ENCODE measurements at places on chromosomes 1 and 21.

- peak; percentile 71 for DNase-seq
These were observed 7.6 kb upstream of the NPL start for GRCh38 chr1:182781841-182782586.

DNA sequence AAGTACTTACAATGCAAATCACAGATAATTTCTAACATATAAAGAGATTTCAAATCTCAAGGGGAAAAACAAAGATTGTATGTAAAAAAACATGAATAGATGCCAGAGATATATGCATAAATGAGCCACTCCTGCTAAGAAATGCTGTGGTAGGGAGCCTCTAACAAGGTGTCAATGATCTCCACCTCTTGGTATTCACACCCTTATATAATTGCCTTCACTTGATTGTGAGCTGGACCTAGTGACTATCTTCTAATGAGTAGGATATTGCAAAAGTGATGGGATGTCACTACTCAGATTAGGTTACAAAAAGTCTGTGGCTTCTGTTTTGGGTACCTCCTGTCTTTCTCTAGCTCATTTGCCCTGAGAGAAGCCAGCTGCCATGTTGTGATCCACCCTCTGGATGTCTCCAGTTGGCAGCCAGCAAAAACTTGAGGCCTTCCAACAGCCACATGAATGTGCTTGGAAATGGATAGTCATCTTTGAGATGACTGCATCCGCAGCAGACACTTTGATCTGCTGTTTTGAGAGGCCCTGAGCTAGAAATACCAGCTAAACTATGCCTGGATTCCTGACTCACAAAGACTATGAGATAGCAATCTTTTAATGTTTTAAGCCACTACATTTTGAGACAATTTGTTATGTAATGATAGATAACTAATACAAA lies 196.1 kb upstream of the FGGY start:
- no peak for DNase-seq

DNA sequence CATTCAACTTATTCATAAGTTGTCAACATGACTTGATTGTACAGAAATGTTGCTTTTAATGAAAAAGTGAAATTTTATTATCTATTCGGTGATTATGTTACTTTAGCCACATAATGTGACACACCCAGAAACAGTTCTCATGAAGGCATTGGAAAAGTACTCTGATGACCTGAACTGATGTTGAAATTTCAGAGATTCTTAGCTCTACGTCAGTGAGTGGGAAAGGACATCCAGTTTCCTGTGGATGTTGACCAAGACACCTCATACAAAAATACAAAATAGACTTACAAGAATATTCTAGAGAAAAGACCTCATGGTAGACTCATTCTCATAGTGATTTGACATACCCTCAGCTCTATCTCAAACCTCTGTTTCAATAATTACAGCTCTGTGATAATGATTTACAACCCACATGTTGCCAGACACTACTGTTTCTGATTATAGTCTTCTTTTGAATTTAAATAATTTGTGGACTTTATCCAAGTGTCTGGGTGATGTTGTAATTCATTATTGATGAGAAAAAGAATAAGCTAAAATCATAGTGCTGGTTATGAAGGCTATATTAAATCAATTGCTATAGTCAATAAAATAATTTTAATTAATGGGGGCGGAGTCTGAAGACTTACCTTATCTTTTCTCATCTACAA lies 37.3 kb downstream of the KCNK2 start:
- no peak for DNase-seq

DNA sequence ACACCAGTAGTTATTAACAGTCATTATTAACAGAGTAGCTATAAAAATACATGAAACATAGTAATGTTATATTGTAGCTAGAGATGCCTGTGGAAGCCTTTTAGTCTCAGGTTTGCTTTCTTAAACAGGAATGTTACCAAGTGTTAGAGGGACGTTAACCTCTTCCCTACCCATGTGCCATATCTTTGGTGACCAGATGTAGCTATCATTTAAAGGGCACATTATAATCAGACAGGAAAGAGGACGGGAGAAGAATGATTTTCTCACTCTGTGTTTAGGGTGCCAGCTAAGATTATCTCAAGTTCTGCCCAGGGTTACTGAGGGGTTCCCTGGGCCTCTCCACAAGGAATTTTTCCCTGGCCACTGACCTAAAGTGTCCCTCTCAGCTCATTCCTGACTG lies 20.9 kb upstream of the UBL4B start:
- no peak for DNase-seq

DNA sequence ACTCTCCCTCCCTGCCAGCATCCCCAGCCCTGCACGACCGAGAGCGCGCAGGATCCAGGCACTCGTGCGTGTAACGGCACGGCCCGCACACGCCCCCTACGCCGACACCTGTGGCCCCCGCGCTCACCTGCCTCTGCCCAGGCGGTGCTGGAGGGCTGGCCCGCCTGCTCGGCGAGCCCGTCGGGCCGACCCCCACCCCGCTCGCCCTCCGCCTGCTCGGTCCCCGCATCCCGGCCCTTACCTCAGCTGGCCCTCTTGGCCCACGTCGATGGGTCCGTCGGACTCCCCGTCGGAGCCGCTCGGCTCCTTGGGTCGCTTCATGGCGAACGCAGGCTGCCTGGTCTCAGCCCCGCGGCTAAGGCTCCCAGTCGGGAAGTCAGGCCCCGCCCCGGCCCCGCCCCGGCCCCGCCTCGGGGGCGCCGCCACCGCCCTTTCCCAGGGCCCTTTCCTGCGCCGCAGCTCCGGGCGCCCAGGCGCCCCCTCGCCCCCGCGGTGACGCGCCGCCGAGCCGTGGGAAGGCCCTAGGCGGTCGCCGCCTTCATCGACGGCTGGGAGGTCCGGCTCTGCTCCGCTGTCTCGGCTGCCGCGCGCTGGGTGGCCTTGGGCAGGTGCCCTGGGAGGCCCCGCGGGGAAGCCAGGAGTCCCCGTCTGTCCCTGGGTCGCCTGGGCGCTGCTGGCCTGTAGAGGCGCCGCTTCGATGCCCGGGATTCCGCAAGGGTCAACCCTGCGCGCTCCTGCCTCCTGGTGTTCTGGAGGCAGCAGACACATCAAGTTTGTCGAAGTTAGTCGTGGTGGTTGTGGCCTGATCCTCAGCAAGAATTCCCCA lies at the start of gene HEYL:
Gene HEYL, minus strand, starts transcription at position 339 of the 826 bp plus-strand sequence. Its CDS starts 18 bp downstream, at position 321.
- DNase-seq, result peak; percentile 48

- no peak for DNase-seq
These were observed 325.8 kb downstream of the SMYD3 start for GRCh38 chr1:246181241-246181640.

- no peak for DNase-seq
These were observed 60.0 kb downstream of the APCS start for GRCh38 chr1:159647616-159648015.

DNA sequence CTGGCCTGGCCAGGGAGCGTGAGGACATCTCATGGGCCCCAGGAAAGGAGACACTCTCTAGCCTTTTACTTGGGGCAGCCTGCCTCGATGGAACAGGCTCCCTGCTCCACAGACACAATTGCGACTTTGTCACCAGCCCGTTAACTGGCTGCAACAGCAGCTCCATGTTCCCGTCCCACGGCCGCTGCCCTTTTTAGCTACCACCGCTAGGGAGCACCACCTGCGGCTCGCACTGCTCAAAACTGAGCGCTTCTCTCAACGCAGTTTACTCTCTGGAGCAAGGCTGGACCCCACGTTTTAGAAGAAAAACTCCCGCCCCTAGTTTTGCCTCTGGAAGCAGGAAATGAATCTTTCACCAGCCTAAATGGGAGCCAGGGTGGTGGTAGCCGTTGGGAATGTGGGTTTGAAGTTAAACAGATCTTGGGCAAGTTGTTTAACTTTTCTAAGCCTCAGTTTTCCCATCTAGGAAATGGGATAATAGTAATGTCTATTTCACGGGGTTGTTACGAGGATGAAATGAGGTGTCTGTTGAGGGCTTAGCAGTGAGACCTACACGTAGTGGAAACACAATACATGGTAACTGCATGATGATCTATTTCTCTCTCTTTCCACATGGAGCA lies 3.5 kb upstream of the LRRC38 start:
- no peak for DNase-seq

- DNase-seq, result no peak
These were observed 58.6 kb upstream of the ZNF281 start for GRCh38 chr1:200468264-200469001.

DNA sequence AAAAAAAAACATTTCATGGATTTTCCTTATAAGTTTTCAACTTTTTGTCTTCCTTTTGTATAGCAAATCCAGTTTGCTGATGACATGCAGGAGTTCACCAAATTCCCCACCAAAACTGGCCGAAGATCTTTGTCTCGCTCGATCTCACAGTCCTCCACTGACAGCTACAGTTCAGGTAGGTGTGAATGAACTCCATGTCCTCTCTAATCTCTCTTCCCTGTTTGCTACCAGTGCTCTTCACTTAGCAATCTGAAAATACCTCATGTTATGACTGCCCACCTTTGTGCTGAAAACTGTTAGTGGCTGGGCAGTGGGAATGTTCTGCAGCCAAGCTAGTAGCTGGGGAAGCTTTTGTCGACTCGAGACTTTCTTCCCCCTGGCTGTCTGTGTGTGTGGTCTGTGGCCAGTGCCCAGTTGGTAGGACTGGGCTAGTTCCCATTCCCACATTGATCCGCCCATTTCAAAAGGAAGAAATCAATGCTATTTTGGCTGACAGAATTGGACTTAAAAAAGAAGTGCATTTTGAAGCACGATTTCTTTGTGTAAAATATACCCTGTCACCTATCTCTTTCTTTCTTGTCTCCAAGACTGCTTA lies 24.5 kb downstream of the AHCYL1 start:
- no peak for DNase-seq

All from CD4-positive, alpha-beta T cell treated with Interleukin-2 at 100 ng/mL for 4 hours (primary cell).